ENCODE measurements at places on chromosomes 16 and 17.
A peak's percentile ranks its signal among the peaks of the same experiment; 100 is the strongest.

GRCh38 chr16:86625821-86626220 lies 47.5 kb downstream of the FOXL1 start:
- no peak for DNase-seq

DNA sequence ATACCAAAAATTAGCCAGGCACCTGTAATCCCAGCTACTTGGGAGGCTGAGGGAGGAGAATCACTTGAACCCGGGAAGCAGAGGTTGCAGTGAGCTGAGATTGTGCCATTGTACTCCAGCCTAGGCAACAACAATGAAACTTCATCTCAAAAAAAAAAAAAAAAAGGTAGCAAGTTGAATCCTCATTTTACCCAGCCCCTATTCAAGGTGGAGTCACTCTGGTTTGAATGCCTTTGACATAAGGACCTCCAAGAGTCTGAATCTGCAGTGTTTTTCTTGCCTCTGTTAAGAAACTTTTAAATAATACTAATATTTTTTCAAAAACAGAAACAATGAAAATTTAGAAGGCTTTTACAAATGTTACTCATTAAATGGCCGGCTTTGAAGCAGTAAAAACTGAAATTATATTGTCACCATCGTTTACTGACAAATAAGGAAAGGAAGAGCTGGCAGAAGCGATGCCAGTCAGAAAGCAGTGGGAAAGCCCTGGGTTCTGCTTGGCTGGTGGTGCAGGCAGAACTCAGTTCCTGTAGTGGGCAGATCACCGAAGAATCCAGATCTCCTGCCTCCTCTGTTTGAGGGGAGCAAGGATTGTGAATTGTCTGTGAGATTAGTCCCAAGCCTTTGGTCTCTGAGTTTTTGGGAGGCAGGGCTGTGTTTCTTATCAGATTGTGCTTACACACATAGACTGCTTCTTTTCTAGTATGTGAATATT lies 99.7 kb upstream of the HAS3 start:
- no peak for DNase-seq

DNA sequence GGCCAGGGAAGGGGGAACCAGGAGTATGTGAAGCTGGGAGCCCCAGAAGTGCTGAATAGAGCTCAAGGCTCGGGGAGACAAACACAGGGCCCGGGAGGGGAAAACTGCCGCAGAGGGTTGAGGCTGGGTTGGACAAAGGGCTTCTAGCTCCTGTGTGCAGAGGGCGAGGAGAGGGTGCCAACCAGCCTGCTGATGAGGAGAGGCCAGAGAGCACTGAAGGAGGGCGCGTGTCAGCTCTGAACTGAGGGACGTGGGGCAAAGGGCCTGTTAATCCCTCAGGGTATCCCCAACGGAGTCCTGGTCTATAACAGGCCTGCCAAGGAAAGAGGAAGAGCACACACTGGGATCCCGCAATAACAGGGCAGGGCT lies 151.3 kb downstream of the C16orf78 start:
- no peak for DNase-seq

DNA sequence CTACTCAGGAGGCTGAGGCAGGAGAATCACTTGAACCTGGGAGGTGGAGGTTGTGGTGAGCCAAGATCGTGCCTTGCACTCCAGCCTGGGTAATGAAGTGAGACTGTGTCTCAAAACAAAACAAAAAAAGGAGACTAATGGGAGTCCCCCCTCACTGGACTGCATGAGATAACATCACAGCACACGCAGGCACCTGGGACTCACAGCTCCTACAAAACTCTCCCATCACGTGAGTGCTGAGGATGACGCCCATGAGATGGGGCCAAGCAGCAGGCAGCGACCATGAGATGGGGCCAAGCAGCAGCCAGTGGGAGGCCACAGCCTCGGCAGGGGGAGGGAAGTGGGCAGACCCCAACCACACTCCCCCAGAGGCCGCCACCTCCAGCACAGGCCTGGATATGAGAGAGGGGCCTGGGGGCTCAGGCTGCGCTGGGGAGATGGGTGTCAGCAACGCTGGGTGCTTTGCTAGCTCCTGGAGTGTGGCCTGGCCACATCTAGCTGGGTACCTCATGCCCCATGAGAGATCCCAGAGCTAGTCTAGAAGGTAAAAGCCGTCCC lies 15.4 kb downstream of the DNAAF8 start:
- DNase-seq, result no peak

DNA sequence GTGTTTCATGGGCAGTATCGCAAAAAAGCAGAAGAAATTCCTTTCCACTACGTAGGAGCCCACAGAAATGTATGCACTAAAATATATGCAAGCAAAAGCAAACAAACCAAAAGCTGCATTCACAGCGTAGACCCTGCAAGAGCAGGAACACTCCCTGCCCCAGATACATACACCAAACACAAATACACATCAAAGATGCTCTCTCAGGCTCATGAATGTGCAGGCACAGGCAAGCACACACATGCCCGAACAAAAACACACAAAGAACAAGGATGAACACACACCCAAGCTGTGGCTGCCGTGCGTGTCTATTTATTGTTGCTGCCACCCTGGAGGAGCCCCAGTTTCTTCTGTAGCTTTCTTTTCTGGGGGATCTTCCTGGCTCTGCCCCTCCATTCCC lies 1.7 kb downstream of the NUPR1 start:
- DNase-seq, result peak; percentile 79

- no peak for DNase-seq
Measured at GRCh38 chr16:56047307-56048234, 143.7 kb upstream of the GNAO1 start.

DNA sequence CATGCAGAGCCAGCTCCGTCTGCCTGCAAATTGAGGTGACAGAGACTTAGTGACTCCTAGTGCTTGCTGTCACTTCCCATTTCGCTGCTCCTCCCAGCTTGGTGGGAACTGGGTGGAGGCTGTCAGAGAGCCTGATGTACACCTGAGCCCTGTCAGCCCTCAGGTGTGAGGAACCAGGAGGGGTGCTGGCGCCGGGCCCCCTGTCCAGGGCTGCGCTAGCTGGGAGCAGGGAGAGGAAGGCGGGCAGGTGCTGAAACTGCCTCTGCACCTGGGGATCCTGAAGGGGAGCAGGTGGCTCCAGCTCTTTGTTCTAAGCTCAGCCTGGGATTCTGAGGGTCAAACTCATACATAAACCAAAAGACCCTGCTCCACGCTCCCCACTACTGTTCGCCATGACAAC lies 10.8 kb upstream of the WSCD1 start:
- DNase-seq, result no peak

DNA sequence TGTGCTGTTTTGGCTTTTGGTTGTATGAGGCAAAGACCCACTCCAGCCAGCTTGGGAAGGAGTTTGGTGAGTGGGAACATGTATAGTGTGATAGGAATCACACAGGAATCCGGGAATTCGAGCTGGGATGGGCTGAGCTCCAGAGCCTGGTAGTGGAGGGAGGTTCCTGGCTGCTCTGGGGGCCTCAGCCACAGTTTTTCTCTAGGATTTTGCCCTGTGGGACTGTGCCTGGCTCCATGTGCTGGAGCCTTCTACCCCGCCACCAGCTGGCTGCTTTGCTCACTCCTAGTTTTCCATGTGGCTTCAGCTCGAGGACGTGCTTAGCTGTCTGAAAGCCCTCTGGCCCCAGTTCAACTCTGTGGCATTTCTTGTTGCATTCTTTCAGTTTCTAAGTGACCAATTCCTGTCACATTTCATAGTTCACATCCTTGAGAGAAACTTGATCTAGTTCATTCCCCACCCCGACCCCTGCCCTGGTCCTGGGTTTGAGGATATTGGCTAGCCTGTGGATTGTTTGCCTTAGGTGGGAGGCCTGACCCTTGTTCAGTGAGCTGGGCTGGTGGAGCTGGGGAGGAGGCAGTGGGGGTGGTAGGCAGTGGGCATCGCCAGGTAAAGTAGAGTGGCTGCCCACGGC lies 5.0 kb downstream of the SEC14L1 start:
- no peak for DNase-seq

Measured in keratinocyte (primary cell).